ENCODE measurements at places on chromosomes 13 and 19.

DNA sequence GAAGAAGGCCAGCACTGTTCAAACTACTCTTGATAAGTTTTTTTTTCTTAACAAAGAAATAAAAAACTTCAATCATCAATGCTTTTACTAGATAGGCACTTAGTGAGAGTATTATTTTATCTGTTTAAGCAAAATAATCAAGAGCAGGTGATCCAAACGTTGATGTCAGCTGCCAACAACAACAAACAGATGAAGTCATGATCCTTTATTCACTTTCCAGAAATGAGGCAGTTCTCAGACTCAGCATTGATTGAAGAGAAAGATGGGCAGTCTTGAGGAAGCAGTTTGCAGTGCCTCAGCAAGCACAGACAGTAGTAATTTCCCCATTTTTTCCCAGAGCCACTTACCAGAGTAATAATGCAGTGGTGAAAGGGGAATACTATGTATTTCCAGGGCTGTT lies 38.4 kb upstream of the CSNK1A1L start:
- DNase-seq, result no peak

DNA sequence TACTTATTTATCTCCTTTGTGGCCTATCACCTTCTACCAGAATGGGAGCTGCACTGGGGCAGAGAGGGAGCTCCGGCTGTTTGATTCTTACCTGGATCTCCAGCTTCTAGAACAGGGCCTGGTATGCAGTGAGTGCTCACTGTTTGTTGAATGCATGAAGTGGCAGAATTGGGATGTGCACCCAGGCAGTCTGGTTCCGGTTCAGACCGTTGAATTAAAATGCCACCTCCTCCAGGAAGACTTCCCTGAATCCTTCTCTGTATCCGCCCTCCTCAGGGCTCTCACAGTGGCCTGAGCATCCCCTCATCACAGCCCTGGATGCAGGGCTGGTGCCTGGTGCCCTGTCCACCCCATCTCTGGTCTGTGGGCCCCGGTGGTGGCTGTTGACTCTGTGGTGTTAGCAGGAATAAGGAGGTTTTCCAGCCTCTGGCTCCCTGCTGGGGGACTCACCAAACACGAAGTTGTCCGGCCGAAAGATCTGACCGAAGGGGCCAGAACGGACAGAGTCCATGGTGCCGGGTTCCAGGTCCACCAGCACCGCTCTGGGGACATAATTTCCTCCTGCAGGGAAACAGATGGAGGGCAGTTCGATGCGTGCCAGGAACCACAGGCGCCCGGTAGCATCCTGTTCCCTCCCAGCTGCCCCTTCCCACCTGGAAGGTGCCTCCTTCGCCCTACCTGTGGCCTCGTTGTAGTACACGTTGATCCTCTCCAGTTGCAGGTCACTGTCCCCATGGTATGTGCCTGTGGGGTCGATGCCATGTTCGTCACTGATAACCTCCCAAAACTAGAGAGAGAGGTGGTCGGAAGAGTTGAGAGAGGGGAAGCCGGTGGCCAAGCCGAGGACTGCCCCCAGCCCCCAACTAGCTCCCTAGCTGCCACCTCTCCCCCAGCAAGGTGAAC lies 1.0 kb downstream of the TUBB4A start:
- no peak for DNase-seq

DNA sequence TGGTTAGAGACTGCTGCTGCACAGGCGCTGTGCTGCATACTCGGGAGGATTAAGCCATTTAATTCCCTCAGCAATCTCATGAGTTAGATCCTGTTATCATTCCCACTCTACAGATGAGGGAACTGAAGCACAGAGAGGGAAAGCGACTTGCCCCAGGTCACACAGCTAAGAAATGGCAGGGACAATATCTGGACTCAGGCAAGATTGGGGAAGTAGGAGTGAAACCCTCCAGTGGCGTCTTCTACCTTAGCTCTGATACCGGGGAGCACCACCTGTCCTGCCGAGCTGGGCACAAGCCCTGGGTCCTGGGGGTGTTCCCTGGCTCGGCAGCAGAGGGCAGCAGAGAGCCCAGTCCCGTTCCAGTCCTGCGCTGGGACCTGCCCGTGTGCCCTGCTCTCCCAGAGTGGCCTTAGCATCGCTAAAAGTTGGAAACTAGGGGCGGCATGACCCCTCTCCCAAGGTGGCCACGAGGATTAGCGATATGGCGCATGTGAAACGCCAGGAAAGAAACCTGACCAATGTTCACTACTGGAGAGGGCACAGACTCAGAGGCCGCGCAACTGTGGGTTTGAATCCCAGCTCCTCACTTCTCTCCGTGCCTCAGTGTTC lies 20.5 kb downstream of the CYTH2 start:
- DNase-seq, result peak; percentile 40

GRCh38 chr13:62524498-62524897 lies 1108.8 kb upstream of the PCDH20 start:
- no peak for DNase-seq

DNA sequence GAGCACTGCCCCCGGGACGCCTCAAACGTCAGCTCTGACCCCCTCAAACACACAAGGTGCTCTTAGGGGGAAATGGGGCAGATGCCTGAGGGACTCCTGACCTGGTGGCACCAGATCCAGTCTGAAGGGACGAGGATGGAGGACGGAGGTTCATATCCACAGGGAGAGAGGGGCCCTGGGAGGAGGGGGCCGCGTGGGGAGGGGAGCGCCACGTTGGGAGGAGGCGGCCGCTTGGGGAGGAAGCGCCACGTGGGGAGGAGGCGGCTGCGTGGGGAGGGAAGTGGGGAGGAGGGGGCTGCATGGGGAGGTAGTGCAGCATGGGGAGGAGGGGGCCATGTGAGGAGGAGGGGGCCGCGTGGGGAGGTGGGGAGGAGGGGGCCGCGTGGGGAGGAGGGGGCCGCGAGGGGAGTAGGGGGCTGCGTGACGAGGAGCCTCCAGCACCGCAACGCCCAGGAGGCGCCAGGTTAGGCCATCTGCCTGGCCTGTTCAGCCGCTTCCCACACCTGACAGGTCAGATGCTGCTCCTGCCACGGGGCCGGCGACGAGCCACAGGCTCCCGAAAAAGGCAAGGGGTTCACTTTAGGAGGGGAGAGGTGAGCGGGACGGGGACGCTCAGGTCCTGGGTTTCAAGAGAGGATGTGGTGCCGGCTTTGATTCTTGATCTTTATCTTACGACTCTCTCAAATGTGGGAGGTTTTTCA lies 36.7 kb upstream of the C13orf46 start:
- no peak for DNase-seq

- DNase-seq, result no peak
These were observed 277.9 kb downstream of the ZNF536 start for GRCh38 chr19:30649934-30650614.

GRCh38 chr19:43555185-43555770 lies 20.0 kb downstream of the XRCC1 start:
- peak; percentile 67 for DNase-seq

- no peak for DNase-seq
These were observed at the start of gene TRPC4 for GRCh38 chr13:37869756-37870488. TSS of gene TRPC4 (minus strand) at chr13:37869772. CDS start at chr13:37783333, 86,439 bp downstream.

DNA sequence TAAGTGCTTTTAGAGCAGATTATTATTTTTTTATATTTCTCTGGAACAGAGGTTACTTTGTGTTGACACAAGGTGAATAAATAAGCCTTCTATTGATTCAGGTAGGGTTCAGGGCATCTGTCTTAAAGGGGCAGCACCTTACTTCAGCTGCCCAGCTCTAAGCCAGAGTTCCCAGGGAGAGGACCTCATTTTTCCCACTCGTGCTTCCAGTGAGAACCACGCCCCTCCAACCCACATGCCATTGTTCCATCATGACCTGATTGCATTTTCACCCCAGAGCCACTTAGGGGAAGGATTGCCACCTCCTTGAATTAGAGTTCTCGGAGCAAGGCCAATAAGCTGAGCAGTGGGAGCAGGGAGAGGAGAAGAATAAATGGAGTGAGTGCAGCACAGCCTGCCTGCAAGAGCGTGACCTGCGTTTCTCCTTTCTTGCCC lies 104.3 kb upstream of the FRY start:
- no peak for DNase-seq

- DNase-seq, result no peak
These were observed 3.1 kb upstream of the FXYD5 start for GRCh38 chr19:35151273-35152065.

GRCh38 chr19:16168465-16169081 lies 4.8 kb downstream of the CIB3 start:
- no peak for DNase-seq

DNA sequence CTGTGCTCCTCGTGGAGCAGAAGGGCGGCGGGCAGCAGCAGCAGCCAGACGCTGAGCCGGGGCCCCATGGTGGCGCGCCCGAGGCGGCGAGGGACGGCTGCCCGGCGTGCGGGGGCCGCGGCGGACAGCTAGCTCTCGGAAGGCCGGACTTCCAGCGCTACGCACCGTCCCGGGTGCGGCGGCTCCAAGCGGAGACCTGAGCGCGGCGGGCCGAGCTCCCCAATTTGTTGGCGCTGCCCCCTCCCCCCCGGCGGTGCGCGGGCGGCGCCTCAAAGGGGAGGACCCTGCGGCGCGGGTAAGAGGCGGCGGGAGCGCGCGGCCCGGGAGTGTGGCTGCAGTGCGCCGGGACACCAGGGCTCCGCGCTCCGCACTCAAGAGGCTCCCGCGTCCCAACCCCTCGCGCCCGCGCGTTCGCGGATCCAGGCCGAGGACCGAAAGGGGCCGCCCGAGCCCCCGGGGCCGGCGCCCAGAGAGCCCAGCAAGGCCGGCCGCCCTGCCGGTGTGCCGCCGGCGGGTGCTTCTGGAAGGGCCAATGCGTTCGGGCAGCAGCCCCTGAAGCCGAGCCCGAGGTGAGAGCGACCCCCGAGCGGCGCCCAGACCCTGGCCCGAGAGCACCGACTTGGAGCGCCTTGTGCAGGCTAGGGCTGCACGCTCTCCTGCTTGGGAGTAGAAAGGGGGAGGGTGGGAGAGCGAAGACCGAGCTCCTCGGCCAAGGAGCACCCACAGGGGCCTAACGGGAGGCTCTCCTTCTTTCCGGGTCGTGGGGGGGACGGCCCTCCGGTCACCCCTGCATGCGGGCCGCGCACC lies at the start of the genes COL4A1 and COL4A2:
Gene COL4A1 (minus strand): TSS at position 198 of the 807 bp plus-strand sequence. CDS start 130 bp downstream, at position 68.
Gene COL4A2 (plus strand): TSS at position 325 of the 807 bp plus-strand sequence. CDS start 620 bp downstream, outside the sequence.
- no peak for DNase-seq

GRCh38 chr19:33047422-33047821 lies 17.3 kb downstream of the RHPN2 start:
- DNase-seq, result no peak

GRCh38 chr19:10292206-10292788 lies 2.5 kb downstream of the ICAM5 start:
- DNase-seq, result peak; percentile 34

GRCh38 chr19:43101950-43102349 lies 19.4 kb upstream of the PSG2 start:
- no peak for DNase-seq

GRCh38 chr13:33179463-33179862 lies 106.1 kb downstream of the STARD13 start:
- no peak for DNase-seq

DNA sequence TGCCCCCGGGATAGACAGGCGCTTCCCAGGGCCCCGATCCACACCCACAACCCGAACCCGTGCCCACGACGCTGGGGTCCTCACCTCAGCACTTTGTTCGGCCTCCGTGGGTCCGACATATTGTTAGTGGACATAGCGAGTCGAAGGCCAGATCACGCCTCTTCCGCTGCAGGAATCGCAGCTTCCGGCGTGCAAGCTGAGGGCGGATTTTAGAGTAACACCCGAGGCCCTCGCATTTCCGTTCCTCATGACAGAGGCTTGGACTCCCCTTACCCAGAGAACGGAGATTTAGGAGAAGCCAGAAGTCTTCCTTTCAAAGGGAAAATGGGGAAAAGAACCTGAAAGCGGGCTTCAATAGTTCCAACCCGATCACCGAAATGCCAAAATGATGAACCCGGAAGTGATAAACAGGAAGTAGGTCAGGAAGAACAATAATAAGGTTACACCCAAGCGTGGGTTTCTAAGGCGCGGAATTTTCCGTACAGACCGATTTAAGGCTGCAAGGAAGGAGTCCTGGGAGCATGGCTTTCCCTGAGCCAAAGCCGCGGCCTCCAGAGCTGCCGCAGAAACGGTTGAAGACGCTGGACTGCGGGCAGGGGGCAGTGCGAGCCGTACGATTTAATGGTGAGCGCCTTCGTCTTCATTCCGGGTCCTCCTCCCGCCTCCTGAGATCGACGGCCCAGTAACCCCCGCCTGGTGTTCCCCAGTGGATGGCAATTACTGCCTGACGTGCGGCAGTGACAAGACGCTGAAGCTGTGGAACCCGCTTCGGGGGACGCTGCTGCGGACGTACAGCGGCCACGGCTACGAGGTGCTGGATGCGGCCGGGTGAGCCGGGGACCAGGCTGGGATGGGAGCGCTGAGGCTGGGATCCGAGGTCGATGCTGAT lies 2.9 kb downstream of the WDR83 start:
- DNase-seq, result peak; percentile 60

Data from activated CD4-positive, CD25-positive, alpha-beta regulatory T cell treated with anti-CD3 and anti-CD28 coated beads, Interleukin-2, amount 50 U/mL, for 16 hours (primary cell).